ENCODE measurements at places on chromosomes 12 and 14. TPM values are rescaled to one million over a fixed set of nuclear protein-coding genes. Genes with fewer than 3 reads are reported as not detected.

- DNase-seq: no peak
These were observed 125.4 kb upstream of the TMCC3 start for GRCh38 chr12:94775710-94776109.

- peak; percentile 29 for DNase-seq
These were observed 46.9 kb downstream of the C14orf132 start for GRCh38 chr14:96086032-96086431.

GRCh38 chr12:3902921-3903320 lies 29.7 kb upstream of the PARP11 start:
- DNase-seq: no peak

DNA sequence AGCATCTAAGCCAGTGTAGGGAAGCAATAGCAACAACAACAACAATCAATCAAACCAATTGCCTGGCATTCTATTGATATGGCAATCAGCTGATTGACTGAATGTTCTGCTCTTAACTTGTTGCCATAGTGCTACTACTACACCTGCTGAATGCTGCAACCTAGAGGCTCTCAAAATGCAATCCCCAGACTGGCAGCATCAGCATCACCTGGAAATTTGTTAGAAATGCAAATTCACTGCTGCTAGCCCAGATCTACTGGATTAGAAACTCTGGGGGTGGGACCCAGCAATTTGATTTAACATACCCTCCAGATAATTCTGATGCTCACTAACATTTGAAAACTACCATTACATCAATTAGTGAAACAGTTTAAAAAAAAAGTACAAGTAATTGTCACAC lies 363.6 kb downstream of the SNAPC1 start:
- no peak for DNase-seq

GRCh38 chr14:33938131-33938949 lies 12.5 kb downstream of the EGLN3 start:
- peak; percentile 53 for DNase-seq

DNA sequence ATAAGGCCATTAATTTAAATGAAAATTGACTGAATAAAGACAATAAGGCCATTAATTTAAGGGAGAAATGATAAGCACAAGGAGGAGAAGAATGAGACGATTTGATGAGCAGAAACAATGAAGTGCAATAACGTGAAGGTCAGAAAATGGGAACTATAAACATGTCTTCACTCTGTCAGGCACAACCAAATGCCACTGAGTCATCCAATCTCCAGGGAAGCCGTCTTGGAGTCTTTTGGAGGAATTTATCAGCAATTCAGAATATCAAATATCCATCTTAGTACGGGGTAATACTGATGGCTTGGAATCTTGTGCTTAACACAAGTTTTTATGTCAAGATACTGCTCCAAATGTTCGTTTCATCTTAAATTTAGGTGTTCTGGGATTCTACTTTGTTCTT lies 159.9 kb downstream of the CAPZA3 start:
- no peak for DNase-seq

- no peak for DNase-seq
These were observed 34.7 kb downstream of the SSH1 start for GRCh38 chr12:108822497-108823205.

GRCh38 chr14:32470161-32470715 lies 141.1 kb downstream of the AKAP6 start:
- no peak for DNase-seq

KIF26A gene
- total RNA-seq: 0.05 TPM

ACVRL1 gene
- 23.3 TPM for total RNA-seq

ERP27 gene
- not detected for total RNA-seq

NANOG gene
- not detected for total RNA-seq

TBPL2 gene
- not detected for total RNA-seq

TAS2R7 gene
- total RNA-seq: not detected

OTX2 gene
- not detected for total RNA-seq
